Activated CD4-positive, alpha-beta T cell treated with anti-CD3 and anti-CD28 coated beads, Interleukin-10, Interleukin-2, amounts not matched to agents 100 ng/mL and 50 ng/mL, durations not matched to agents 16 hours and 8 hours (primary cell): ENCODE measurements at places on chromosomes 5 and 9.

DNA sequence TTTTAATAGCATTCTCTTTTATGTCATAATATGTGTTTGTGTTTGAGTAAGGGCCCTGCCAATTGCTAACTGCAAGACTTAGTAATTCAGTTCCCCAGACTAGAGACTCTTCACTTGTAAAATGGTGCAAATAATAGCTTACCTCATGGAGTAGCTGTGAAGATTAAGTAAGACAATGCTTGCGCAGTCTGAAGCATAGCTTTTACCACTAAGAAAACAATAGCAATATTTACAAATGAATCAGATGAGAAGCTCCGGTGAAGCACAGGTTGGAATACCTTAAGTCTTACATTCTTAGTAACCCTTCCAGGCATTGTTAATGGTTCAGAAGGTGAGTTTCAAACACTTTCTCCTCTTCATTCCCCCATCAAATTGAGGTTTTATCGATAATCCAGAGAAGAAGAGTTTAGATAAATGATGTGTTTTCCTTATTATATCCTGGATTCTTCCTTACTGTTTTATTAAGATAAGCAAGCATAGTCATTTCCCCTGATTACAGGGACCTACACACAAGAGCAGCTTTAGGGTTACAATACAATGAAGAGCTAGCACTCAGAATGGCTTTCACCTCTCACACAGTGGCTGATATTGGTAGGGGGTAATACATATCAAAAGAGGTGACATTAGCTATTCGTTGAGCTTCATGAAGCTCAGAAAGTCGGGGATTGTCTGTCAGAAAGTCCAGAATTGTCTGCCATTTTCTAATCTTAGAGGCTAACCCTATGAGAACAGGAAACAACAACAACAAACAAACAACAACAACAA is 96.4 kb upstream of the EDIL3 start:
- no peak for DNase-seq

DNA sequence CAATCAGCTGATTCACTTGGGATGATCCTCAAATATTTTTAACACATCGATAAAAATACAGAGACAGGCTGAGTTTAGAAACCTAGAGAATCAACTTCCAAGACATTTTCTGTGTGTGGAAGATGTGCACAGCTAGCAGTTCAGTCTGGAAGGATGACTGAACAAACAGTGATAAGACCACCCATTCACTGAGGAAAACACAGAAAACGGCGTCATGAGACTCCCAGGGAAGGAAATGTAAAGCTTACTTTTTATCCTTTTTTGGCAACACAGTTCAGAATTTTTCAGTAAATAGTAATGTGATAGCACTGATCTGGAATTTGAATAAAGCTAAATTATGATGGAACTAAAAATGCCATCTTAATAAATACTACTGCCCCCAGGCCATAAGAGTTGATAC is 277.6 kb downstream of the SEMA5A start:
- DNase-seq: no peak

GRCh38 chr5:95057615-95058014 is 227.3 kb downstream of the MCTP1 start:
- no peak for DNase-seq

GRCh38 chr9:68841276-68842052 is 136.4 kb downstream of the PIP5K1B start:
- DNase-seq: no peak

DNA sequence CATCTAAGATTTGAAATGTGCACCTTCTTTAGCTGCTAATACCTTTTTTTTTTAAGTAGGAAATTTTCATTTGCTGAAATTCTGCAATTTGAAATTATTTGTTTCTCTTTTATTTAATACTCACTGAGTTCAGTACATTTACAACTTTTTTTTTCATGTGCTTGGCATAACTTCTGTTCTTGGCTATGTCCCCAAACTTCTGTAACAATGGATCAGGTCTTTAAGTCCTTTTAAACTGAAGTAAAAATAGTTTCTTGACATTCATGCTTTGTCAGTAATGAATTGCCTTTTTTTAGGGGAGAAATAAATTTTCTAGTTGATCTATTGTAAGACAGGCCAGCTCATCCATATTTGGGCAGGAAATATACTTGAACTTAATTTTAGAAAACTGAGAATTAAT is 41.5 kb downstream of the EDIL3 start:
- no peak for DNase-seq

GRCh38 chr9:109652971-109653370 is 127.0 kb upstream of the PALM2AKAP2 start:
- DNase-seq: peak; percentile 34

- DNase-seq: no peak
Measured at GRCh38 chr5:146781157-146781556, 97.4 kb downstream of the PPP2R2B start.

- DNase-seq: peak; percentile 49
Measured at GRCh38 chr9:99822109-99822805, 572 bp downstream of the NR4A3 start.

GRCh38 chr5:122498163-122498562 is 186.1 kb downstream of the SNCAIP start:
- DNase-seq: no peak

- peak; percentile 27 for DNase-seq
Measured at GRCh38 chr9:132409828-132410528, at the start of gene CFAP77. TSS of gene CFAP77 (plus strand) at chr9:132410211. CDS start at chr9:132410272, 61 bp downstream.

- no peak for DNase-seq
Measured at GRCh38 chr5:56105511-56106291, 110.9 kb upstream of the IL6ST start.

DNA sequence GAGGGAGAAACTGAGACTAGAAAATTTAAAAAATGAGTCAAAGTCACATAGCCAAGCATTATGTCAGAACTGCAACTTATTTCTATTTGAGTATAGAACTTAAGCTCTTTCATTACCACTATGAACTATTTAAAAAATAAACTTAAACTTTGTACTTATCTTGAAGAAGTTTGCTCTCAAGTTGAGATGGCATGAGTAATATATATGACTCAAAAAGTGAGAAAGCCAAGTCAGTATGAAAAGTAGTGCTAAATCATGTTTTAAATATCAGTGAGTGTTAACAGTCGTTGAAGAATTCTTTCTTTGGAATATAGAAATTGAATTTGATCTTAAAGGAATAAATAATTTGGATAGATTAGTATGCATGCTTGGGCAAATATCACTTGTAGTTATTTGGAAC is 36.3 kb upstream of the CDH10 start:
- DNase-seq: peak; percentile 1

GRCh38 chr5:71601222-71602026 is 14.3 kb downstream of the MCCC2 start:
- peak; percentile 93 for DNase-seq

DNA sequence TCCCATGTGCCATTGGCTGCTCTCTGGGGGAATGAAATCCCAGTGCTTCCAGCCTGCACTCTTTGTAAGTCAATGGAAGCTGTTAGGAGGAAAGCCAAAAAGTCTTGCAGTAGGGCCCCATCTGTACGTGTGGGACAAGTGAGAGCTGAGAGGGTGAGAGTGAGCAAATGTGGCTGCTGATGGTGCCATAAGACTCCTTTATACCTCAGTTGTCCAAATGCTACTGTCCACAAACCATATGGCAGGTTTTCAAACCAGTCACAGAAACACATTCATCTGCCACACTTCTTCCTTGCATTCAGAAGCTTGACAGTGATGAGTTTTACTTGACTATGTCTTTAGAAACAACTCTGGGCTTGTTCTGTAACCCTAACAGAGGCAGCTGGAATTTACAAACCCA is 543.8 kb downstream of the CSNK1G3 start:
- no peak for DNase-seq

DNA sequence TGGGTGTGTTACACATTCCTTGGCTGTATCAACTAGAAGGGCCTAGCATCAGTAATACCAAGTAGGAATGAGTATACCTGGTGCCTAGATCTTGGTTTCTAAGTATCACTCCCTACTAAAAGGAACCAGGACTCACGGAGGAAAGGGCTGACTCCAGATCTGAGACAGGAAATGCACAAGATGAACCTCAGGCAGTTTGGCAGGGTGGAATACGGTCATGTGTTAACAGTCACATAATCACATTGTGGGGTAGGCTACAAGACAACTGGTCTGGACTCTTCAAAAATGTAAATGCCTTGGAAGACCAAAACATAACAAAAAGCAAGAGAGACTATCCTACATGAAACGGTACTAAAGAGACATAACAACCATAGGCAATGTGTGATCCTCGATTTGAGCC is 158.8 kb downstream of the CRB2 start:
- DNase-seq: no peak

DNA sequence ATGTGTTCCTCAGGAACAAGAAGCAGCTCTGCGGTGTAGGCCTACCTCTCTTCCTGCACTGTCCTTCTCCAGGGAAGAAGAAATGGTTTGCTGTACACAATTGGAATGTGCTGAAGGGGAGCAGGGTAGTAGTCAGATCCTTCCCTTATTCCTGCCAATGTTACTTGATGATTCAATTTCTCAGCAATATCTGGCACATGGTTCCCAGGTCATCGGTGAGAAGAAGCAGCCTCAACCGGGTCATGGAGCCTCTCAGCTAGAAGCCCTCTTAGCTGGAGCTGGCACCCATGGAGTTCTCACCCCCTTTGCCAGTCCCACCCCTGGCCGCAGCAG is 36.9 kb downstream of the ACTBL2 start:
- no peak for DNase-seq

- DNase-seq: no peak
Measured at GRCh38 chr9:121671612-121672155, 20.2 kb downstream of the DAB2IP start.
